SK-MEL-5 (cell line): ENCODE measurements at places on chromosomes 2 and 18. TPM values are rescaled to one million over a fixed set of nuclear protein-coding genes. Genes with fewer than 3 reads are reported as not detected.

Gene C2orf92
- total RNA-seq = 0.19 and 0.21 TPM in 2 replicates

Gene FOXD4L1
- not detected in 2 replicates for total RNA-seq

Gene RHOB
- 74.0 and 79.5 TPM in 2 replicates for total RNA-seq

DNA sequence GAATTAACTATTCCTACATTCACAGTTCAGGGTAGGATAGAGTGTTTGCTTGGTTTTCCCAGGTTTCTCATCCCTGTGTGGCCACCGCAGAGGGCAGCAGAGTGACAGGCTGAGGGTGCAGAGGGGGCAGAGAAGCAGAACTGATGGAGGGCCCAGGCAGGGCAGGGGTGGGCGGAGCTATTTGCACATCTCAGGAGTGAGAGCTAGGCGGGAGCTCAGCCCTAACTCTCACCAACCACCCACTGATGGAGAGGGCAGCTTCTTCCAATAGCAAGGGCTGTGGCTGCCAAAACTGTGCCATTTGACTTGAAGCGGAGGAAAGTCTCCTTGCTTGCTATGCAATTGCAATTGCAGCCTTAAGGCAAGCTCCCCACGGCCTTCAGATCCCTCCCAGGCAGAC is 12.0 kb upstream of the DARS1 start:
- peak; percentile 49 for DNase-seq

DNA sequence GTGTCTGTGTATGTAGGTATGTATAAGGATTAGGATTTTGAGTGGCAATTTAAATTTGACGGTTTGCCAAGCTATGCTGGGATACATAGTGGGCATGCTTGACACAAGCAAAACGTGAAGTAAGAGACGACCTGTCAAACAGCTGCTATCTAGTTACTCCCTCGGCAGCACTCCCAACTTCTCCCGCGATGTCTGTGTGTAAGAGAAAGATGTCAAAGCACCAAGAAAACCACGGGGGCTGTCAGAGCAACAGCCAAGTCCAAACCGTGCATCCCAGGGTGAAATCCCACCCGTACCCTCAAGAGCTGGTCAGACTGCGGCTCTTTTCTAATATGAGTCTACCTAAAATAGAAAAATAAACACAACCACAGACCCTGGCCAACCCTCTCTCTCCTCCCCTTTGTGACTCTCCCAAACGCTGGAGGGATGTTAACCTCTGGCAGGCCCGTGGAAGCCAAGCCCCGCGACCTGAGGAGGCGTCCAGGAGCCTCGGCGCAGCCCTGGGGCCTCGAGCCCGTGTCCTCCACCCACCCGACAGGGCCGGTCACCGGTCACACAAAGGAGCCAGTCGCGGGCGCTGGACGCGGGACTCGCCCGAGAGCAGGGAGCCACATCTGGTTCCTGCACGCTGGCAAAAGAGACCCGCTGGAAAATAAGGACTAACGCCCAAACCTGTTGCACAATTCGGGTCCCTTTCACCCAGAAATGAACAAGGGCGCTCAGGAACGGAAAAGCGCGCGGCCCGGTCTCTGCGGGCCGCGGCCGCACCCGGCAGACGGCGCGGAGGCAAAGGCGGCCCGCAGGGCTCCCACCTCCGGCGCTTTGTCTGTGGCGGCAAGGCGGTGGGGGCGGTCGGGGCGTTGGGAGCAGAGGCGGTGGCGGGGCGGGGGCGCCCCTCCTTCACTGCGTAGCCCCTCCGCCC is 925 bp downstream of the SESTD1 start:
- peak; percentile 60 for DNase-seq
